ENCODE measurements at places on chromosomes 11 and 22.

GRCh38 chr22:28560046-28560742 is 119.4 kb downstream of the TTC28 start:
- no peak for DNase-seq

DNA sequence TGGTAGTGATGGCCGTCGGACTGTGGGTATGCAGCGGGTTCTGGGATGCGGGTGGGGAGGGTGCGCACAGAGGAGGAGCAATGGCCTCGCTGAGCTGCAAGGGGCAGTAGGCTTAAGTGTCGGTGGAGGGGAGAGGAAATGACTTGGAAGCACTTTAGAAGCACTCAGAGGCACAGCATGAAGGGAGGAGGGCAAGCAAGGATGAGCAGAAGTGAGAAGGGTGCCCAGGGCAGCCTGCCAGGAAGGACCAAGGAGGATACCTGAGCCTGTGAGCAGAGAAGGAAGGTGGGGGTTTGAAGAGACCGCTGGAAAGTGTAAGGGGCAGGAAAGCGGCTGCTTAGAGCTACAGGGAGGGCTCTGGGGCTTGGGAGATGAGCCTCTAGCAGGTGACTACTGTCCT is 330 bp downstream of the SLC5A1 start:
- DNase-seq, result no peak

DNA sequence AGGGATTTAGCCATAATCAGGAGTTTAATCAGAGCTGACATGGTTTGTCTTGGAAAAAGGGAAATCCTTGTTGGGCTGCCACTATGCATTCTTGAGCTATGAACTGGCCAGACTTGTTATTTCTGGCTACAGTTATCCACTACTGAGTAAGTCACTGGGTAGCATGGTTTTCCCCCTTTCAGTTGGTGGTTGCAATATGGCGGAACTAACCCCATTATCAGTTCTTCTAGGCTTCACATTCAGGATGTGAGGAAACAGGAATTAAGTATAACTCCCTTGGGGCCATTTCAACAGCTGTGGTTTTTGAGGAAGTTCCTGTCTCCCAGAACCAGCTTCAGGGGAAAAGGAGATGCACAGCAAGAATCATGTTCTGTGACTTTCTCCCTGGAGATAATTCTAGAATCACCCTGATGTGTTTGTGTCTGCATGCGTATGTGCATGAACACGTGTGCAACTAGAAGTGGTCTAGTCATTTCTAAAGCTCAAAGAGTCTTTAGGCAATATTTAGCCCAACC is 103.0 kb upstream of the CD44 start:
- DNase-seq, result no peak

DNA sequence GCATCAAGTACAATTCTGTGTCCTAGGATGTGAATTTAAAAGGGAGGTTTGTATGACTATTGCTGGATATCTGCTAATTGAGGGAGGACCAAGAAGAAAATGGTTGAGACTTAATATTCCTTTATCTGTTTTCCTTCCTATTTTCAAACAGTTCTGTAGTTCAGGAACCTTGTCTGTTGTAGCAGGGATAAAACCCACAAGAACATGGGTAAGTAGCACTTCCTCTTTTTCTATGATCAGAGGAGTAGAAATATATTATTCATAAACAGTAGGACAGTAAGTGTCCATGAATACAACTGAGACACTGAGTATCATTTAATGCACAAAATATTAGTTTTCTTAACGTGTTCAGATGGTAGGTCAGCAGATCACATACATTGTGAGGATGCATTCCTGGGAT is 7.6 kb downstream of the MS4A3 start:
- no peak for DNase-seq

- no peak for DNase-seq
Observed at GRCh38 chr11:70301191-70301590, 30.7 kb downstream of the PPFIA1 start.

DNA sequence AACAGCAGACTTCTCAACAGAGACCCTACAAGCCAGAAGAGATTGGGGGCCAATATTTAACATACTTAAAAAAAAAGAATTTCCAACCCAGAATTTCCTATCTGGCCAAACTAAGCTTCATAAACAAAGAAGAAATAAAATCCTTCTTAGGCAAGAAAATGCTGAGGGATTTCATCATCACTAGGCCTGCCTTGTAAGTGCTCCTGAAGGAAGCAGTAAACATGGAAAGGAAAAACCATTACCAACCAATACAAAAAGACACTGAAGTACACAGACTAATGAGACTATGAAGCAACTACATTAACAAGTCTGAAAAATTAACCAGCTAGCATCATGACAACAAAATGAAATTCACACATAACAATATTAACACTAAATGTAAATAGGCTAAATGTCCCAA is 947.9 kb upstream of the CHORDC1 start:
- DNase-seq, result no peak

DNA sequence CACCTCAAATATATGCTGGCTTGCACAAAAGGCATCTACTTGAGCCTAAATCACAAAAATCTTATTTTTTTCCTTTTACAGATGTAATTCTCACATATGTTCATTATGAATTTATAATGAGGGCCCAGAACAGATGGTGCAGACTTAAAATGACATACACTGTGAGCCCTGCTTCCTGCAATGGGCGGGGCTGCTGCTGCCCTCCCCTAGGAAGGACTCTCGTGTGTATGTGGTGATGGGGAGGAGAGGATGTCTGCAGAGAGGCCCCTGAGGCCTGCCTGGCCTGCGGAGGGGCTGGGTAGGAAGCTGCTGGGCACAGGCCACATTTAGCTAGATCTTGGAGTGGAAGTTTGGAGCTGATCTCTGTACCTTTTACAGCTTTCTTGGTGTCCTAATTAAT is 233.4 kb upstream of the KIRREL3 start:
- no peak for DNase-seq

DNA sequence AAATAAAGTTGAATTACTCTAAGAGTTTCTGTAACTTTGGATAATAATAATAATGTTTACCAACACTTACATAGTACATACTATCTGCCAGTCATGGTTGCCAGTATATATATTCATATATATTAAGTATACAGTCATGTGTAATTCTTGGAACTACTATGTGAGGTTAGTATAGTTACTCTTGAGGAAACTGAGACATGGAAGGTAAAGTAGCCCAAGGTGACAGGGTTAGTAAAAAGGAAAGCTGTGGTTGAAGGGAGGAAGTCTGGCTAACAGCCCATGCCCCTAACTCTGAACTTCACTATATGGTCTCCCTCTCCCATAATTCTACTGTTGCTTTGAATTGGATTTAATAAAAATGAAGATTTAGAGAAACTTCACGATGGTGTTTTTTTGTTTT is 24.9 kb downstream of the FDX1 start:
- no peak for DNase-seq

GRCh38 chr11:96074551-96075310 is 150.8 kb upstream of the MTMR2 start:
- DNase-seq, result no peak

DNA sequence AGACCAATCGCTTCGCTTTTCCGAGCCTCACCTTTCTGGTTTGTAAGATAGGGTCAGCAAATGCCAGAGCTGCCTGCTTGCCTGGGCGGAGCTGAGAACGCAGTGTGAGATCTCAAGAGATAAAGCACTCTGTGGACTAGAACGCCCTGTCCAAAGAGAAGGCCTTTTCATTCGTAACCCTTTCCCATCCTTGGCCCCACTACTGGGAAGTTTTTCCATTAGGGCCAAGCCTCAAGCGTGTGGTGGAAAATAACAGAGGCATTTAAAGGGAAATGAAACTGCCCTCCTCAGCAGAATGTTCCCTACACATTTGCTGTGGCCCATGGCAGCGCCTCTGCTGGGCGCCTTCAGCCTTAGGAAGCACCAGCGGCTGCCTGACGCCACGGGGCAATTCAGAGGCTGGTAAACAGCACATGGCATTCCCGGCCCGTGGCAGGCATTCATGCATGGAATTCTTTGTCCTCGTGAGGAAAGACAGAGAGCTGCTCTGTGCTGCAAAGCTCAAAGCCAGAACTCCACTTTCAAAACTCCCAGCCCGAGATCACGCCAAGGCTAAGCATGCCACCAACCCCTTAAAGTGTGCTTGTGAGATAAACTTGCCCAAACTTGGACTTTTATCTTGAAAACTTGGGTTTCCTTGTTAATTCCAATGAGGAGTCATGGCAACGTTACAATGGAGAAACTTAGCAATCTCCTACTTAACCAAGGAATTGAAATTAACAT is 38.1 kb downstream of the AHNAK start:
- DNase-seq, result peak; percentile 41

DNA sequence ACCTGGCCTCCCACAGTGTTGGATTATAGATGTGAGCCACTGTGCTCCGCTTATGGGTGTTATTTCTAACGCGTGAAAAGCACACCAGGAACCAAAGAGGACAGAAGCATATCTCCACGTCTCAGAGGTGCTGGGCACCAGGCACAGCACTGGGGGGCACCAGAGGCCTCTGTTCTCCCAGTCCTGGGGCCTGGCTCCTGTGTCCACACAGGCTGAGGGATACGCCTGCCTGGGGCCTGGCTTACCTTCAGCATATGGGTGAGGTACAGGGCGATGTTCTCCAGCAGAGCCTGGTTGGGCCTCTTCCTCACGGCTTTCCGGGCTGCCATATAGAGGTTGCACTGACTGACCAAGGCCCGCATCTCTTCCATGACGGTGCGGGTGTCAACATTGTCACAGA is 24.7 kb upstream of the NAP1L4 start:
- DNase-seq, result no peak

DNA sequence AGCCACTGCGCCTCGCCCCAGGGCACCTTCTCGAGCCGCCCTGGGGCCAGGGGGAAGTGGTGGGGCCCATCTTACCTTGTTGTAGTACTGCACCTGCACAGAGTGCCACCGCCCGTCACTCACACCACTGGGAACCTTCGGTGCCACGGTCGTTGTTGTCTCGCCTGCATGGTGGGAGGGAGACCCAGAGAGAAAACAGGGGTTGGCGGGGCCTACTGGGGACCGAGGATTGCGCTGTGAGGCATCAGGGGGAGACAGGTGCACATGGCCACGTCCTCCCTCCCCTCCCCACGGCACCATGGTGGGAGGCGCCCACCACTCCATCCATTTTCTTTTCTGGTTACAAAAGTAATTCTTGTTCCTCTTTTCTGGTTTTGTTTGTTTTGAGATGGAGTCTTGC is 97.8 kb downstream of the TRMU start:
- no peak for DNase-seq

GRCh38 chr22:39703091-39703490 is 132.5 kb downstream of the CACNA1I start:
- DNase-seq, result no peak

DNA sequence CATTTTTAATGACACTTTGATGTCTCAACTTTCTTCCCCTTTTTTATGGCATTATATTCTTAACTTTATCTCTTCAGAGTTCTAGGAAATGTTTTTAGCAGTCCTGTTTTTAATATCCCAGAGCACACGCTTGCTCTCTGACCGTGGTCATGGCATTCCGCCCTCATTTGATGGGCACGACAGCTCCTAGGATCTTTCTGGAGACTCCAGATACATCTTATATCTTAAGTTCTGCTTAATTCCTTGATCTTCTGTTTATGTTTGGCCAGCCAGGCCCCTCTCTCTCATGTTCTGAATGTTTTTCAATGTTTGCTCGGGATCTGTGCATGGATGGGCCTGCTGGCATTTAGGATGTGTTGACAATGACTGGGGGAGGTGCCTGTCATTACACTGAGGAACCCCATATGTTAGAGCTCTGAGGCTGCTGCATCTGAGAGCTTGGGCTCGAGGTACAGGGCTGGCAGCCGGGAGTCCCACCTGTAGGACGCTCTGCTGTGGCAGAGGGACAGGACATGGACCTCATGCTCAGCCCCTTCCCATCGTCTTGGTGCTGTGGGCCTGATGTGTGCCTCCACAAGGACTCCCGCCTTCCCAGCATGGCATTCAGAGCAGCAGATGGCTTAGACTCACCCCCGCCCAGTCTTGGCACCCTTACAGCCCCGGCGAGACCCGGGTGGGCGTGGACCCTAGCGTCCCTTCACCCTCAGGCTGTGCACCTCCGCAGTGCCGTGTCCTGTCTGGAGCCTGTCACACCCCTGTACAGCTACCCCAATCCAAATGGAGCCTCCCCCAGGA is 75.0 kb downstream of the CDKN1C start:
- DNase-seq, result no peak

Measured in left renal cortex interstitium (tissue), 4 donors.